ENCODE measurements at places on chromosomes 1 and 21. TPM values are rescaled to one million over a fixed set of nuclear protein-coding genes. Genes with fewer than 3 reads are reported as not detected.

- no peak for DNase-seq
These were observed 93.9 kb upstream of the TSPAN2 start for GRCh38 chr1:115183158-115183557.

RHCE gene
- total RNA-seq: not detected

DNA sequence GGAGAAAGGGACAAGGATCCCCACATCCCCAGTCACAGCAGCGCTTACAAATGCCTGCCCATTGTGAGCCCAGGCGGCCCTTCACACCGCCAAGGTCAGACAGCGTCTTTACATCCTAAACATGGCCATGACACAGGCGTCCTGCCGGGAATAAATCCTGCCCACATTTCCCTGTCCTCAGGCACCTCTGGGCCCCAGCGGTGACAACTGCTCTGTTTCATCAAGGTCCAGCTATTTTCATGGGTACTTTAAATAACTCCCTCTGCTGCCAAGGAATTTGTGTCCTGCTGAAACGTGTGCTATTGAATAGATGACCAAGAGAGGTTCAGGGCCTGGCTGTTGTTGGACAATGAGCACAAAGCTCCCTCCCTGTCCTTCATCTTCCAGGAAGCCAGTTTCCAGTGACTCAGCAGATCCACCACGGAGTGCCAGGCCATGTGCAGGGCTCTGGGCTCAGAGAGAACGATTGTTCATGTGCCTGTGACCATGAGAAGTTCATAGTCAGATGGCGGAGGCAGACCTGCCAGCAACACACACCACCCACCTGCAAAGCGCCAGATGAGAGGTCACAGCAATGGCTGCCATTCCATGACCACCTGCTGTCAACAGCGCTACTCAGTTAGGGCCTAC, 195.8 kb downstream of the MATN1 start:
- no peak for DNase-seq

PAX7 gene
- total RNA-seq: not detected

DNA sequence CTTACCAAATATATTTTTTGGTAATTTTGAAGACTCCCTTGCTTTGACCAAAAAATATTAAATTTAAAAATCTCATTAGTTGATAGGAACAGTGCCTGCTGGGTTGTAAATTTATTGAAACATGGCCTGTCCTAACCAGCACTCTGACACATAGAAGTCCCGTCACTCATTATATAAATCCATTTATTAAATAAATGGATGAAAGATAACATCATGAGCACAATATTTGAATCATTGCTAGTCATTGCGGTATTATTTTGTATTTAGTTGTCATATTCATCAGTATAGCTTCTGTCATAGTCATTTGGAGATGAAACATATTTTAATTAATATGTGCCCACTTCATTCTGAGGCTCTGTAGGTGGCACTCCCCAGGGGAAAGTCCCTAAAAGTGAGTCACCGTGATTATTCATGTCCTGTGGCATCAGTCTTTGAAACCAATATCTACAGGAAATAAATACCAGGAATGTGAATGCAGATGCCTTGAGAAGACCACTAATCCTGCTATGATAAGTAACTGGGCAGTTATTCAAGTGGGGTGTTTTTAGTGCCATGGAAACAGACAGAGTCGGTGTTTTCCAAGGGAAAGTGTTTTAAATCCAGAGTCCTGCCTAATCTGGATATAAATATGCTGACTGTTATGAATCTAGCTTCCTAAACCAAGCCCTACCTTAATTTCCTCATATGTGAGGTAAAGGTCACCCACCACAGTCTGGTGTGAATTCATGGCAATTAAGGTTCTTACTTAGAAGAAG, 302.0 kb downstream of the DUSP10 start:
- no peak for DNase-seq

DNA sequence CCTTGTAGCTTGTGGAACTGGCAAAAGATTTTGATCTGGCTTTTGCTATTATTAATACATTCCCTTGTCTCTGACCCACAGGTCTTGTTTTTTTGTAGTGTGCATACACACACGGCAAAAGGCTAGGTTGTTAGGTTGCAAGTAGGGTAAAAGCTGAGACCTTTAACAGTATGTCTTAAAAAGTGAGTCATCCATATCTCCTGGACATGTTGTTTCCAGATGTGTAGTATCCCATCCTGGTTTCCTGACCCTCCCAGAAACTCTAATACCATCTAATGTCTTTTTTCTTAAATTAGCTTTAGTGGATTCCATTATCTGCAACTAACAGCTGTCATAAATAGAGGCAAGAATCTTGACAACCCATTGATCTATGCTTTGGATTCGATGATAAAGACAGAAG, 14.7 kb downstream of the OVGP1 start:
- no peak for DNase-seq

CAMK2N1 gene
- total RNA-seq: 4.4 TPM

ARID4B gene
- total RNA-seq: 36.7 TPM

Measured in omental fat pad (tissue), 4 donors.